ENCODE measurements at places on chromosomes 6 and 20. TPM values are rescaled to one million over a fixed set of nuclear protein-coding genes. Genes with fewer than 3 reads are reported as not detected.

GRCh38 chr20:62737271-62737811, 28.7 kb downstream of the NTSR1 start:
- H3K4me1 ChIP-seq = peaks cover 87% of the 10 kb centered on the region
- H3K27me3 ChIP-seq = no peaks in the 10 kb centered on the region
- H3K4me3 ChIP-seq = no peak overlapping the region
- DNase-seq = no peak

DNA sequence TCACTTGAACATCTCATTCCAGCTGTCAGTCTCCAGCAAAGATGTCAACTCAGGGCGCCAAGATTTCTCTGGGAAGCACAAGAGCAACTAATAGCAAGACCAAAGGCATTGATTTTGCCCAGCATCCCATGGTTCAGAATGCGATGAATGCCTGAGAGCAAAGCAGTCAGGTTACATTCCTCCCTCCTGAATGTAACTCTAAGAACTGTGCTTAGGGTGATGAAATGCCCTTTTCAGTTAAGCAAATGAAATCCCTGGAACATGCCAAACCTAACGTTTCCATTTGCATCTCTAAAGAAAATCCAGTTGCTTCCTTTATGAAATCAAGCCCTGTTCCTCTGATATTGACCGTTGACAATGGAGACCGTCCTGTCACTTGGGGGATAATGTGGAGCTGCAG, 224.0 kb upstream of the PLN start:
- DNase-seq = no peak
- H3K27me3 ChIP-seq = peaks cover 56% of the 10 kb centered on the region
- no peak overlapping the region for H3K4me3 ChIP-seq
- H3K36me3 ChIP-seq = no peaks in the 10 kb centered on the region
- H3K4me1 ChIP-seq = no peaks in the 10 kb centered on the region

The DZANK1 gene
- 4.4 TPM for total RNA-seq

The STMN3 gene
- total RNA-seq = 128 TPM

DNA sequence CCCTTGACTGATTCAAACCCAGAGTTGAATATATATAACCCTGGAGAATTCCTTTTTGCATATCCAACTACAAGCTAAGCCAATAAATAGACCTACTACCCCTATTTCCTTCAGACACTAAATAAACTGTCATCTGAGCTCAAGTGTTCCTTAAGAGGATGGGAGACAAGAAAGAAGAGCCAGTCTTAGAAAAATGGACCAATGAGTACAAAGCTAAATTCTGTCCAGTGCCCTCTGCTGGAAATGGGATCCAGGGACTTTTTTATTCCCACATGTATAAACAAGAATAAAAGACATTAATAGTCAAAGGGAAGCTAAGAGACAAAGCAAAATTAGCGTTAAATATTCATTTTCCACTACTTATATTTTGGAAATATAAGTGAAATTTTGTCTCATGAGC, 4.8 kb downstream of the PPP1R10 start:
- peaks cover 57% of the 10 kb centered on the region for H3K36me3 ChIP-seq
- H3K4me1 ChIP-seq = peaks cover 27% of the 10 kb centered on the region
- H3K27ac ChIP-seq = peak overlapping the region; percentile 99
- peak; percentile 66 for DNase-seq
- no peak overlapping the region for H3K4me3 ChIP-seq
- no peaks in the 10 kb centered on the region for H3K27me3 ChIP-seq

GRCh38 chr20:20546402-20546801, 166.0 kb downstream of the RALGAPA2 start:
- H3K36me3 ChIP-seq = no peaks in the 10 kb centered on the region
- H3K27ac ChIP-seq = no peak overlapping the region
- no peaks in the 10 kb centered on the region for H3K4me1 ChIP-seq
- no peaks in the 10 kb centered on the region for H3K27me3 ChIP-seq
- H3K4me3 ChIP-seq = no peak overlapping the region

The PAX1 gene
- total RNA-seq = 0.09 TPM

The NINL gene
- 36.8 TPM for total RNA-seq

GRCh38 chr6:25064006-25064405, 128.2 kb upstream of the RIPOR2 start:
- no peak for DNase-seq
- no peak overlapping the region for H3K27ac ChIP-seq
- no peak overlapping the region for H3K4me3 ChIP-seq
- no peaks in the 10 kb centered on the region for H3K4me1 ChIP-seq
- no peaks in the 10 kb centered on the region for H3K36me3 ChIP-seq
- no peaks in the 10 kb centered on the region for H3K27me3 ChIP-seq

The PHACTR1 gene
- 2.6 TPM for total RNA-seq

GRCh38 chr20:33477386-33478234, 12.3 kb upstream of the CBFA2T2 start:
- H3K4me1 ChIP-seq = no peaks in the 10 kb centered on the region
- no peaks in the 10 kb centered on the region for H3K27me3 ChIP-seq
- no peaks in the 10 kb centered on the region for H3K36me3 ChIP-seq
- H3K27ac ChIP-seq = no peak overlapping the region

GRCh38 chr6:13709689-13710551, 1.7 kb downstream of the RANBP9 start:
- H3K4me3 ChIP-seq = peak overlapping the region; percentile 94
- H3K36me3 ChIP-seq = no peaks in the 10 kb centered on the region
- peak overlapping the region; percentile 90 for H3K27ac ChIP-seq
- no peaks in the 10 kb centered on the region for H3K27me3 ChIP-seq

GRCh38 chr20:63850689-63851547, 10.4 kb upstream of the ABHD16B start:
- H3K4me1 ChIP-seq = no peaks in the 10 kb centered on the region
- no peak overlapping the region for H3K27ac ChIP-seq
- no peaks in the 10 kb centered on the region for H3K36me3 ChIP-seq
- no peak overlapping the region for H3K4me3 ChIP-seq
- DNase-seq = no peak

DNA sequence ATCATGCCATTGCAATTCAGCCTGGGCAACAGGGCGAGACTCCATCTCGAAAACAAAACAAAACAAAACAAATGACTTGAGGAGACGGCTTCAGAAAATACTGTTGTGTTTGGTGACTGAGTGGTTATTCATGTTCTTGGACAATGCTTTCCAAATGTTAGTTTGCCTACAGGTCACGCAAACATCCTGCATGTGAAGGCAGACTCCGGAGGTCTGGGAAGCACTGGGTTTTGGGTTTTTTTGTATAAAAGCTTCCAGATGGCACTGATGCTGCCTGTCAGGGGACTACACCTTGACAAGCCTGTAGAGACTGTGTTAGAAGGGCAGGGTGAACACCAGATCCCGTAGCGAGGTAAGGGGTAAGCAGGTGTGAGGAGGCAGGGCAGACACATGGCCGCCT, 81.7 kb downstream of the THBS2 start:
- H3K4me1 ChIP-seq = no peaks in the 10 kb centered on the region
- H3K27ac ChIP-seq = no peak overlapping the region
- H3K36me3 ChIP-seq = no peaks in the 10 kb centered on the region
- H3K4me3 ChIP-seq = no peak overlapping the region
- no peak for DNase-seq

The SOBP gene
- total RNA-seq = 3.3 TPM

The MAN1A1 gene
- total RNA-seq = not detected

GRCh38 chr20:5844063-5844681, 94.0 kb downstream of the SHLD1 start:
- peak; percentile 96 for DNase-seq
- H3K36me3 ChIP-seq = no peaks in the 10 kb centered on the region
- no peaks in the 10 kb centered on the region for H3K27me3 ChIP-seq
- H3K4me3 ChIP-seq = no peak overlapping the region
- H3K27ac ChIP-seq = peak overlapping the region; percentile 65
- H3K4me1 ChIP-seq = peaks cover 38% of the 10 kb centered on the region

The SEL1L2 gene
- total RNA-seq = not detected

The NFKBIE gene
- total RNA-seq = 10.5 TPM

The SMOC2 gene
- total RNA-seq = 1.8 TPM

DNA sequence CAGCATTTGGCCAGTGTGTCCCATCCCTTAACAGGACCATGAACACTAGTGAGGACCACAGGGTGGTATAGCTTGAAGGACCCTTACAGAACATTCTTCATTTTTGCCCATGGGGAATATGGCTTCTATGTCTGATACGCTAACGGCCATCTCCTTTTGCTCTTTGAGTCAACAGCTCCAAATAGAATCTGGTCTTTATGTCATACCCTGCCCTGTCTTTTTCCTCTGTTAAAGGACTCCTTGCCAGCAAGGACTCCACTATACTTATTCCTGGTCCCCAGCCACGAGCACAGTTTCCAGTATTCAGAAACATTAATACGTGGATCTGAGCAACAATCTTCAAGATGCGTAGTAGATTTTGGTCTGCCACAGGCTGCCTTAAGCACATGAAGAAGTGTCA, 22.5 kb downstream of the SERPINB1 start:
- no peak overlapping the region for H3K27ac ChIP-seq
- no peak for DNase-seq
- no peaks in the 10 kb centered on the region for H3K36me3 ChIP-seq

The ARMC12 gene
- 1.0 TPM for total RNA-seq

DNA sequence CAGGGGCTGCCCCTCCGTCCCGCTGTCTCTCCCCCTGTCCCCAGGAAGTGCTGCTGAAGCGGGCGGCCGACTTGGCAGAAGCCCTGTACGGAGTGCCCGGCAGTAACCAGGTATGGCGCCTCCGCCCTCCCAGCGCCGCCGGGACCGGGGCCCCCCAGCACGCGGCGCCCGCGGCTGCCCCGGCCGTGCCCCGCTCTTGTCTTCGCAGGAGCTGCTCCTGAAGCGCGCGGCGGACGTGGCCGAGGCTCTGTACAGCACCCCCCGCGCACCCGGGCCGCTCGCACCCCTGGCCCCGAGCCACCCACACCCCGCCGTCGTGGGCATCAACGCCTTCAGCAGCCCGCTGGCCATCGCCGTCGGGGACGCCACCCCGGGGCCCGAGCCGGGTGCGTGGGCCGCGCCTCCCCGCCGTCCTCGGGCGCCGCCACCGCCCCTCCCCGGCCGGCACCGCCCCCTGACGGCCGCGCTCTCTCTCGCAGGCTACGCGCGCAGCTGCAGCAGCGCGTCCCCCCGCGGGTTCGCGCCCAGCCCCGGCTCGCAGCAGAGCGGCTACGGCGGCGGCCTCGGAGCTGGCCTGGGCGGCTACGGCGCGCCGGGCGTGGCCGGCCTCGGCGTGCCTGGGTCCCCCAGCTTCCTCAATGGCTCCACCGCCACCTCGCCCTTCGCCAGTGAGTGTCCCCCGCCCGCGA, 48.4 kb downstream of the CPXM1 start:
- peak; percentile 60 for DNase-seq
- H3K4me1 ChIP-seq = peaks cover 5% of the 10 kb centered on the region
- H3K27me3 ChIP-seq = peaks cover 47% of the 10 kb centered on the region
- H3K36me3 ChIP-seq = no peaks in the 10 kb centered on the region

- no peak overlapping the region for H3K4me3 ChIP-seq
- DNase-seq = no peak
- no peaks in the 10 kb centered on the region for H3K27me3 ChIP-seq
Observed at GRCh38 chr6:140817176-140817575, 1315.5 kb upstream of the GJE1 start.

- H3K4me1 ChIP-seq = peaks cover 17% of the 10 kb centered on the region
- H3K27me3 ChIP-seq = no peaks in the 10 kb centered on the region
- H3K4me3 ChIP-seq = peak overlapping the region; percentile 69
- no peak for DNase-seq
- peak overlapping the region; percentile 33 for H3K27ac ChIP-seq
Observed at GRCh38 chr6:89144354-89144906, 1.4 kb upstream of the PM20D2 start.

GRCh38 chr20:37407573-37408002, 61.6 kb downstream of the SRC start:
- no peak for DNase-seq
- H3K27me3 ChIP-seq = no peaks in the 10 kb centered on the region
- H3K27ac ChIP-seq = no peak overlapping the region
- no peaks in the 10 kb centered on the region for H3K36me3 ChIP-seq
- peaks cover 9% of the 10 kb centered on the region for H3K4me1 ChIP-seq
- H3K4me3 ChIP-seq = no peak overlapping the region

- H3K27ac ChIP-seq = no peak overlapping the region
- H3K4me3 ChIP-seq = no peak overlapping the region
- DNase-seq = no peak
- H3K36me3 ChIP-seq = no peaks in the 10 kb centered on the region
- no peaks in the 10 kb centered on the region for H3K27me3 ChIP-seq
Observed at GRCh38 chr6:10545482-10545881, 24.3 kb downstream of the GCNT2 start.

The PNLDC1 gene
- total RNA-seq = not detected
